Stromal cell of bone marrow (primary cell): ENCODE measurements at places on chromosomes 7 and 10.

GRCh38 chr7:108136191-108136688 lies 6.1 kb upstream of the LAMB4 start:
- no peak for DNase-seq

DNA sequence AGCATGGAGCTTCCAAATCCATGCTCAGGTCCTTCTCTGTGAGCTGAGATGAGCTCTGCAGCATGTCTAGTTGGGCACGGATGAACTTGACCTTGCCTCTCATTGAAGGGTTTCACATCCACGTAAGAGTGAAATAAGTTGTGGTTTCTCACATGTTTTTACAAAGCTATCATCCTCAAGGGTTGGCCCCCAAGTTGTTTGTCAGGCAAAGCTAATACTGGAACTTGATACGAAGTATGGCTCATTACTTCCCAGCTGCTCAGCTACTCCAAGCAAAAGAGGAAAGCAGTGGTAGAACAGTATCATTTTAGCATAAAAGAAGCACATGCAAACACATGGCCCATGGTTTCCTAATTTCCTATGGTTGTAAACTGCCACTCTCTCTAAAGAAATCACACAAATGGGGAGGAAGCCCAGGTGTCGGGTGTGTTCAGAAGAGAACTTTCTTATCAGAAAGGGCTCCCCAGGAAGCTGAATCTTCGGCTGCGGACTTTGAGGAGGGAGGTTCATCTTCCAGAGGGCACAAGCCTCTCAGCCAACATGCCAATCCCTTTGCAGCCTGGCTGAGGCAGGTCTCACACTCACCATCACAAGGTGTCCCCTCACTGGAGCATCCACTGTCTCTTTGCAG lies 45.3 kb downstream of the PDLIM1 start:
- DNase-seq, result no peak

GRCh38 chr10:60235001-60235400 lies 154.7 kb downstream of the ANK3 start:
- DNase-seq, result peak; percentile 49

DNA sequence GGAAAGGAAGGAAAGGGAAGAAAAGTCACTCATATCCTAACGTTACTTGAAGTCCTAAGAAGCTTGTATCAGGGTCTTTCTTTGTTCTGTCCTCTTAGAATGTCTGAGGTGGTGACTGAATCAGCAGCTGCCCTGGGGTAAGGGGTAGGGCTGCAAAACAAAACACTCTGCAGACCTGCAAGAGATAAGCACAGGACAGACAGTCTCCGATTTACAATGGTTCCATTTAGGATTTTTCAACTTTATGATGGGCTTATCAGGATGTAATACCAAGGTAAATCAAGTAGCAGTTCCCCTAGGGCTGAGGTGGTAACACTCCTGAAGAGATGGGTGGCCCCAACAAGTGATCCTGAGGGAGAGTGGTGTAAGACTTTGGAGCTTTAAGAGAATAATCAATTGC lies 16.5 kb downstream of the KDM7A start:
- no peak for DNase-seq

- DNase-seq, result no peak
Measured at GRCh38 chr7:15507171-15507570, 54.6 kb downstream of the AGMO start.

DNA sequence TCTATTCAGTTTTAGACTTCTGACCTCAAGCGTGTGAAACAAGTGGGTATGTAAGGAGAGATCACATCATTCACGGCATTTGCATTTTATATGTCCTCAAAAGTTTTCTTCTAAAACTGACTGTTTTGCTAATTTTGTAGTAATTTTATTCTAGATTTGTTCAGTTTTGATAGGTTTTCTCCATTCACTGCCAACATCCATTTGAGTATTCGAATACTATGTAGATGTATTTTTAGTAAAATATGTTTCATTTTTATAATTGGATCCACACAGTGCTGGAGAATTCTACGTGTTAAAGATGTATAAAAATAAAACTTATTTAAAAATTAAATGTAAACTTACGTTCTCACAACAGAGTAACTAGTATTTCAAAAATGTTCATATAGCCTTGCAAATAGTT lies 503.0 kb downstream of the CNTNAP2 start:
- DNase-seq, result no peak

DNA sequence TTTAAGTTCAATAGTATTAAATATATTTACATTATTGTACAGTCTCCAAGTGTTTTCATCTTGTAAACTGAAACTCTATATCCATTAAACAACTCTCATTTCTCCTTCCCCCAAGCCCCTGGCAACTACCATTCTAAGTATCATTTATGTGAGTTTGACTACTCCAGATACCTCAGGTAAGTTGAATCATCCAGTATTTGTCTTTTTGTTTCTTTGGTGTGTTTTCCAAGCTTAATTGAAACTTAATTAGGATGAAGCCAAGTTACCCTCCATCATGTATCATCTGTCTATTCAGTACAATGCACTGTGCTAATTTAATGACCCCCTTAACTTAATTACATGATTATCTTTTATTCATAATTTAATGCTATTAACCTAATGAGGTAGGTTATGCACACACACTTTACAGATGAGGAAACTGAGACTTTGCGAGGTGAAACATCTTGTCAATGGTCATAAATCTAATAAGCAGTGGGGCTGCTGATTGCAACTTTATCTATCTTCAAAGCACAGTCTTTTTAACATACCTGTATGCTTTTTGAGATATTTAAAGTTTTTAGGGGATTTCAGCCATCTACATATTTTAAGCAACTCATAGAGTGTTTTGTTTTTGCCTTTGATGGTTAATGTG lies 663 bp downstream of the MACC1 start:
- no peak for DNase-seq

DNA sequence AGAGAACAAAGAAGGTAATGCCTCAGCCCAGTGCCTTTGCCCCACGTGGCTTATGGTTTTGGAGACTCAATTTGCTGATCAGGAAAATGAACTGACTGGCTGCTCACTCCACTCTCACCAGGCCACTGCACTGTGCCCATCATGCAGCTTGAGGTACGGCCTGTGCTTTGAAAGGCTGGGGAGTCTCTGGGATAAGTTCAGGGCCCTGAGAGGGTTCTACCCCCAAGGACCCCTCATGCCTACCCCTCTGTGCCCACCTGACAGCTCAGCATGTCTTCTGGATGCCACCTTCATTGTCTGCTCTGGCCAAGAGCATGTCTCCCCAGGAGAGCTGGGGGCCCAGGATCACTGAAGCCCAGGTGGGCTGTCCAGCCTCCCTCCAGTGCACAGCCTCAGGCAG lies 45.5 kb upstream of the ZNF722 start:
- no peak for DNase-seq

DNA sequence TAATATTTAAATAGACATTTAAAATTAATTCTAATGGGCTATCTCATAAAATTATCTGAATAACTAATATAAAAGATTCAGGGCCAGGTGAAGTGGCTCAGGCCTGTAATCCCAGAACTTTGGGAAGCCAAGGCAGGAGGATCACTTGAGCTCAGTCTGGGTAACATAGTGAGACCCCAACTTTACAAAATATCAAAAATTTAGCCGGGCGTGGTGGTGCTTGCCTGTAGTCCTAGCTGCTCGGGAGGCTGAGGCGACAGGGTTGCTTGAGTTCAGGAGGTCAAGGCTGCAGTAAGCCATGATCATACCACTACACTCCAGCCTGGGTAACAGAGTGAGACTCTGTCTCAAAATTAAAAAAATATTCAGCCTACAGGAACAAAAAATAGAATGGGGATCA lies 12.5 kb downstream of the NOBOX start:
- DNase-seq, result no peak

- DNase-seq, result no peak
Measured at GRCh38 chr10:113320211-113320610, 232.6 kb upstream of the HABP2 start.

DNA sequence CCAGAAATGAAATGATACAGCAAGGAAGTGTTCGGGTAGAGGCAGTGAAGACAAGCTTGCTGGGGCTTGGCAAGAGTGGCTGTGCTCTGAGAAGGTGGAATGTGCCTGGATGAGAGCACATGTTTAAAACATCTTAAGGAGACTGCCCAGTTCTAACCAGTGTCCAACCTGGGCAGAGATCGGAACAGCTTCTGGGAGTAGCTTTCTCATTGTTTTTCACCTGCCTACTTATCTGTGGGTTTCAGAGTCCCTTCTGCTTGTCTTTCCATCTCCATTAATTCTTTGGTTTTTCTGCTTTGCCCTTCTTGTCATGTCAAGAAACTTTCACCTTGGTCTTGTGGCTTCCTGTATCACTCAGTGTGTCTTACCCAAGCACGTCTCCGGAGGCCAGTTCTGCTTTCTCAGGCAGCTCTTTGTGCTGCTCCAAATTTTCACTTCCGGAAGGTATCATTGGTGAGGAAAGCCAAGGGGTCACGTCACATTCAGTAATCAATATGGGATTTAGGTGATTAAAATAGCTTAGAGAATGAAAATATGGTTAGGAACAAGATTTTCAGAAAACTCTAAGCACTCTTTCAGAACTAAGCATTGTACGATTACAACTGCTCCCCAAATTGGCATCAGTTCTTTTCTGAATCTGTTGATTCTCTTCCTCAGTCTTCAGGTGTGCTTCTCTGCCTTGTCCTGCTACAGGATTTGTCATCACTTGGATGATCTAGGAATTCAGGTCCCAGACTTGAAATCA lies 5.5 kb upstream of the LAMB4 start:
- DNase-seq, result no peak

GRCh38 chr10:35126062-35126529 lies 550 bp upstream of the CREM start:
- no peak for DNase-seq

DNA sequence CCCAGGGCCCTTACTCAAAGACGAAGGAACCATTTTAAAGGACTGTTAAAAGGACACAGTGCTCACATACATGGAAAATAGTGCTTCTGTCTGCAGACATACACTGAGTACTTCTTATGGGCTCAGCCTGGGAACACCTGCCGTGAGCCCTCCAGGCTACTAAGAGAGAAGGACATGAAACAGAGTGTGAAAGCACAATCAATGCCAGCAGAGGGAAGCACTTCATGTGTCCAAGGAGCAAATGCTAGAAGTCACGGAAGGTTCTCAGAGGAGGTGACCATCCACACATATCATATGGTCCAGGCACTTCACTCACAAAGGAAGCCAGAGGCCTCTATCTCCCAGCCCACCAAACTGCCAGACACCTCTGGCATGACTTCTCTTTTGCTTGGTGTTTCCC lies 15.5 kb downstream of the ELMO1 start:
- DNase-seq, result no peak

DNA sequence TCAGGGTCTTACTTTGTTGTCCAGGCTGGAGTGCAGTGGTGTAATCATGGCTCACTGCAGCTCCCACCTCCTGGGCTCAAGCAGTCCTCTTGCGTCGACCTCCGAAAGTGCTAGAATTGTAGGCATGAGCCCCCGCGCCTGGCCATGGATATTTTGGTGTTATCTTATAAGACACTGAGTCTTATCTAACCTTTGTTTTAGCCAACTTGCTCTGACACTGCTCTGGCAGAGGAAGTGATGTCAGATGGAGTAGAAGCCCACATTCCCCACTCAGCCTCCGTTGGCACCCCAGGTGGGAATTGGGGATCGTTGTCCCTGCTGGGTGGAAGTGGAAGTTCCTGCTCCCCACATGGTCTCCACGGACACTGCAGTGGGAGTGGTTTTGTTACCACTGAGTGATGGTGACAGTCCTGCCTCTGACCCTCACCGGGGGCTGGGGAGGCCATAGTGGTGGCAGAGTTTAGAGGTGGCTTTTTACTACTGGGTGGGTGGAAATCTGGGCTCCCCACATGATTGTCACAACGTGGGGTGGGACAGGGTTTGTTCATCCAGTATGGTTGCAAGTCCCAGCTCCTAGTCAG lies 98.9 kb downstream of the ANKRD61 start:
- DNase-seq, result no peak

GRCh38 chr10:49082766-49083165 lies 32.6 kb downstream of the VSTM4 start:
- DNase-seq, result no peak

DNA sequence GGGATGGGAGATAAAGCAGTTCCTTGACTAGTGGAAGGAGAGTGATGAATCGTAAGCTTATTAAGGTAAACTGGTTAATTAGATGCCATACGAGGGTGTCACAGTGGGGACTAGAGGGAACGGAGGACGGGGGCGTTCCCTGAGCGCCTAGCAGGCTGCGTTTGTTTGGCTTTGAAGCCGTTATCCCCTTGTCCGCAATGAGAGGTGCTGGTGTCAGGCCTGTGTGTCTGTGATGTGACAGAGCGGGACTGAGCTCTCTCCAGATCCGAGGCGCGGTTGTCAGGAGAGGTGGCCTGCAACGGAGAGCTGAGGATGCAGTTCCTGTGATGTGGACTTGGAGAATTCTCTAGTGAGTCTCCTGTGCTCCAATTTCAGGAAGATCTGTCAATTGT lies 60.0 kb upstream of the PRPS1L1 start:
- DNase-seq, result no peak

GRCh38 chr10:95319239-95319638 lies 28.4 kb upstream of the PDLIM1 start:
- no peak for DNase-seq

GRCh38 chr10:103854686-103855391 lies 537 bp downstream of the SH3PXD2A start:
- DNase-seq, result no peak

- DNase-seq, result no peak
Measured at GRCh38 chr7:149296368-149296767, 34.4 kb downstream of the ZNF783 start.

DNA sequence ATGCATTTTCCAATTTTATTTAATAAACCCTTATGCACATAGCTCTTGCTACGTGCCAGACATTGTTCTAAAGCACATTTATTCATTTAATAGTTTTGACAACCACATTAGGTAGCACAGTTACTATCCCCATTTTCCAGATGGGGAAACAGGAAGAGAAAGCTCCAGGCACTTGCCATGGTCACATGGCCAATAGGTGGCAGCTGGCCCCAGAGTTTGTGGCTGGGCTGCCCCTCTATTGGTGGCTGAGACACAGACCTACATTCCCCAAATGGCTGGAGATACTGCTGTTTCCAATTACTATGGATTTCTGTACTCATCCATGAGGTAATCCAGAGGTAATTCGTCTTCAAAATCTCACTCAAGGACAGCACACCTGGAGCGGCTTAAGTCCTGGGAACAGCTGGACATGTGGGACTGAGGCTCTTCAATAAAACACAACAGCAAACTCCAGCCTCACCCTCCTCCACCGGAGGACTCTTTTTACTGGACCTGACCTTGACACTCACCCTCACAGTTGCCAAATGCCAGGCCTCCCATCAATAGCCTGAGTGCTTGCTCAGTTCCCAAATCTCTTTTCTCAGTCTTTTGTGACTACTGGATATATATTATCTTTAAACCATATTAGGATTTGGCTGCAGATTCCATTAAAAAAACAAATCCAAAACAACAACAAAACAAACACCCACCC lies 106.1 kb downstream of the CLEC2L start:
- no peak for DNase-seq

GRCh38 chr10:126536656-126537055 lies 133.8 kb downstream of the C10orf90 start:
- DNase-seq, result no peak

GRCh38 chr7:103706805-103707204 lies 260.8 kb upstream of the SLC26A5 start:
- DNase-seq, result no peak

GRCh38 chr10:60093317-60093716 lies 187.0 kb upstream of the CCDC6 start:
- no peak for DNase-seq

- DNase-seq, result peak; percentile 28
Measured at GRCh38 chr7:143381427-143382125, 431 bp downstream of the ZYX start.
